ENCODE measurements at places on chromosomes 16 and 17.

- DNase-seq, result no peak
These were observed 10.5 kb downstream of the PPM1D start for GRCh38 chr17:60610473-60610872.

DNA sequence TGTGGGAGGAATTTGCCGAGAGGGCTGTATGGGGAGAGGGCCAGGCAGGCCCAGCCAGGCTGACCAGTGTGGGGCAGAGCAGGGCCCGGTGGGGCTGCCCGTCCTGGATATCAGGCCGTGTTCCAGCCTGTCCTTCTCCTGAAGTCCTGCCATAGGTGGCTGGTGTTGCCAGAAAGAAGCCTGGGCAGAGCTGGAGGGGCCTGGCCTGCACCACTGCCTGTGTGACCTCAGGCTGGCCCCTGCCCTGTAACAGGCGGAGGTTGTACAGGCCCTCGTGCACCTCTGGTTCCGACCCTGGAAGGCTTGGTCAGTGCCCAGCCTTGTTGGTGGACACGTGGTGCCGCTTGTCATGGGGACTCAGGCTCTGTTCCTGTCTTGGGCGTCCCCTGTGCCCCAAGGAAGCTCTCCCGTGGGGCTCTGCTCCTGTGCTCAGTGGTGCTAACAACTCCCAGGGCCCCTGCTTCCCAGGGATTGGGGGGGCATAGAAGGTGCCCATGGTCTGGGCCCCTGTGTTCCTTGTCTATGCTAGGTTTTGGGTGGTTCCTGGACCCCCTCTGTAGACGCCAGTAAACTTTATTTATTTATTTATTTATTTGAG is 33.3 kb downstream of the ADCY7 start:
- peak; percentile 1 for DNase-seq

GRCh38 chr17:79100405-79100804 is 25.8 kb downstream of the ENGASE start:
- no peak for DNase-seq

GRCh38 chr16:4890686-4891085 is 43.4 kb downstream of the UBN1 start:
- DNase-seq, result no peak

GRCh38 chr16:83945587-83945986 is 7.5 kb upstream of the OSGIN1 start:
- no peak for DNase-seq

DNA sequence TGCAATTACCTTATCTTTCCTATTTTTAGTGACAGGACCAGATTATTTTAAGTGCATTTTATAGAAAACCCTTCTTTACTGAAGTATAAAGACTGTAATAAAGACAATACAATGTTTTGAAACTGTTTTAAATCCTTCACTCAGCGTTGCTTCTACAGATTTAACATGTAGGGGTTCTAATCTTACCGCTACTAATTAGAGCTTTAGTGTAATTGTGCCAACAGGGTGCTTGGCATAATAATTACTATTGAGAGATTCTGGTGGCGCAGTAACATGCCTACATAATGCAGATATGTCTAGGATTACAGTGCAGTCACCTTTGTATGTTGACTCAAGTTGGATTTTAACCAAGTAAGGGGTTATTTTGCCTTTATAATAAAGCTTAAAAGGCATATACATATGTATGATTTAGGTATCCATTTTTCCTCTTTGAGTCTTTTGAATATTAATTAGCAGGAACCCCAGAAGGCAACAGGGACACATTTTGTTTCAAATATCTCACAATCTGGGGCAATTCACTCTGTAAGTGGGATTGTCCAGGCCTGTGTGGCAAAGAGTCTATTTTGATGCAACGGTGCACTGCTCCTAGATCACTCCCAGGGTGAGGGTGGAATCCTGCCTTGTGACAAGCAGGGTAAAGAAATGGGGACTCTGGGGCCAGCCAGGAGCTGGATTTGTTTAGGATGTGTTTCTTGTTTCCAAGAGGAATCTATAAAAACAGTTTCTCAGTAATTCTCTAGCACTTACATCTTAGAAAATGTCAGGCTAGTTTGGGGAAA is 604.7 kb upstream of the SALL1 start:
- peak; percentile 48 for DNase-seq

GRCh38 chr17:39270923-39271322 is 45.2 kb upstream of the STAC2 start:
- DNase-seq, result no peak

DNA sequence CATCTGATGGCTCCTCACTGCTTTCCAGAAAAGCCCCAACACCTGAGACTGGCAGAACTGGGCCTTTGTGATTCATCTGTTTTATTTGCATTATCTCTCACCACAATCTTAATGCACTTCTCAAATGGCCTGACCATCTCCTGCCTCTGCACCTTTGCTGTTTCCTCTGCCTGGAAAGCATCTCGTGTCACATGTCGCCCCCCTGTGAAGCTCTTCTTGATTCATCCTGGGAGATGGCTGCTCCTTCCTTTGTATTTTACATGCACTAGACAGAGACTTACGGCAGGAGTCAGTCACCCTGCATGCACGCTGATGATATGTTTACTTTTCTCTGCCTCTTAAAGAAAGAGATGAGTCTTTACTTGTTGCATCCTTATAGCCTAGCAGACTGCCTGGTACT is 30.0 kb downstream of the HNF1B start:
- no peak for DNase-seq

GRCh38 chr17:67203818-67204217 is 41.2 kb downstream of the HELZ start:
- no peak for DNase-seq

DNA sequence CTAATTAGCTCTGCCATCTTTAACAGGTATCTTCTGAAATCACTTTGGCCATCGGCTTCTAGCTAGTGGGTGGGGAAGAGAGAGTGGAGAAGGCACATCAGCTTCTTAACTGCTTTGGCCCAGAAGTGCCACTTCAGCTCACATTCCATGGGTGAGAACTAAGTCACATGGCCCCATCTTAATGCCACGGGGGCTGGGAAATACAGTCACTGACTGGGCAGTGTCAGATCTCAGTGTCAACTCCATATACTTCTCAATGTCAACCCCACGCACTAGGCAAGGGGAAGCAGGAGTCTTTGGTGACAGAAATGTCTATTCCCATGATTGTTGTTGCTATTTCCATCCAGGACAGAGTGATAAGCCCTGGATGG is 29.4 kb downstream of the CCR7 start:
- peak; percentile 95 for DNase-seq

GRCh38 chr17:3771140-3771539 is 29.8 kb downstream of the ITGAE start:
- DNase-seq, result no peak

GRCh38 chr16:27748868-27749546 is 199.1 kb downstream of the KATNIP start:
- DNase-seq, result peak; percentile 88

DNA sequence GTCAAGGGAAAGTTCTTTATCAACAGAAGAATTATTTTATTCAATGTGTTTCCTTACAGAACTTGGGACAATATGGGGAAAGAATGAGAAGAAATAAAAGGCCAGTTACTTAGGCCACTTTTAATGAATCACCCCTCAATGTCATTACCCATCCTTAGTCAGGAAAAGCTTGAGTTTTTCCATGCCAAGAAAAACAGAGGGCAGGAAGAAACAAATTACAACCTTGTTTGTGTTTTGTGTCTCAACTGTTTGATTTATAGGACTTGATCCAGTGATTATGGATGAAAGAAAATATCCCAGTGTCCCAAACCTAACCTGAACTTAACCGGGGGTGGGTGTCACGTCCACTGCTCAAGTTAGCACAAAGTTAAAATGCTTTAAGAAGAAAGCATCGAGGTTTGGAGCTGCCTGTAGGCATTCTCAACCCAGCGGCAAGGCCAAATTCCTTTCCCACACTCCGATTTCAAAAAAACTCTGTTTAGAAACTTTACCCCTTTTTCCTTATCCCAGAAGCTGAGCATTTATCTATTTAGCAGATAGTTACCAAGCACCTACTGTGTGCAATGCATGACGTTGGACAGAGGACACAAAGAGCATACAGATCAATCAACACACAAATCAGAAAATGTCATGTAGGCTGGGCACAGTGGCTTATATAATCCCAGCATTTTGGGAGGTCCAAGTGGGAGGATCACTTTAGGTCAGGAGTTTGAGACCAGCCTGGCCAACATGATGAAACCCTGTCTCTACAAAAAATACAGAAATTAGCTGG is 14.0 kb upstream of the CYB5B start:
- no peak for DNase-seq

DNA sequence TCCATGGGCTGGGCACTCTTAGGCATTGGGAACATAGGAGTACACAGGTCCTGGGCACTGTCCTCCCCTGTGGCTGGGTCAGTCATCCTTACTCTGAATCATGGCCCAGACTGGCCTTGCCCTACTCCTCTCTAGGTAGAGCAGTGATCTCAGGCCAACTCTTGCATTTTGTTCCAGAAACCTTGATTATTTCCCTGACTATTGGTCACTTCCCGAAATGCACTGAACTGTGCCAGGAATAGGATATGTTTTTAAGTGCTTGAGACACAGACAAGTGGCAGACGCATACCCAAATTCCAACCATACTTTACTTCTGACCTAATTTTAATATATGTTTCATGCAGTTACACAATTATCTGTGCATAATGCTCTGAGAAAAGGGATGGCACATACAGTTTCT is 10.3 kb downstream of the KRABD2 start:
- DNase-seq, result no peak

DNA sequence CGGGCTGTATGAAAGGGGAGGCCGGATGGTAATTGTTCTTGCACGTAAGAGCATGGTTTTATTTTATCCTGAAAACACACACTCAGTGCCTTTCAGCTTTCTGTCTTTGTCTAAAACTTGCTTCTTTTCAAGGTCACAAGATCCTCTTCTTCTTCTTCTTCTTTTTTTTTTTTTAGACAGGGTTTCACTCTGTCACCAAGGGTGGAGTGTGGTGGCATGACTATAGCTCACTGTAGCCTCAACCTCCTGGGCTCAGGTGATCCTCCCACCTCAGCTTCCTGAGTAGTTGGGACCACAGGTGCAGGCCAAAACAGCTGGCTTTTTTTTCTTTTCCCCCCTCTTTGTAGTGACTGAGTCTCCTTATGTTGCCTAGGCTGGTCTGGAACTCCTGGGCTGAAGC is 15.9 kb upstream of the ZNF629 start:
- no peak for DNase-seq

DNA sequence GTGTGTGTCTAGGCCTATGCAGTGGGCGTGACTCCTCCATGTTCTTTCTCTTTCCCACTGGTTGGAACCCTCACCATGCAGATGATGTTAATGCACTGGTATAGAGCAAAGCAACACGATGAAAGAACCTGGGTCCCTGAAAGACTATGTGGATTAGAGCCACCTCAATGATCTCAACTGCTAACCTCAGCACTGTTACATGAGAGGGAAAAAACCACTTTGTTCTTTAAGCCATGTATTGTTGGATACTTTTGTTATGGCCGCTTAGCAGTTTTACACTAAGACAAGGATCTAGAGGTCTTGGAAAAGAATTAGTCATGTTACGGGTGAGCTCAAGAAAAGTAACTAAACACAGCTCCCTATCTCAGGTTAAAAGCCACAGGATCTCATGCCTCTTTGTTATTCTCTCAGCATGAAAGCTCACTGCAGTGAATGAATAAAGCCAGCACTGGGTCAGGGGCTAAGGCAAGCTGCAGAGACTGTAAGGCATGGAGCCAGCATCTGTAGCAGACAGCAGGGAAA is 56.6 kb upstream of the RBBP6 start:
- no peak for DNase-seq

- DNase-seq, result no peak
These were observed 26.0 kb downstream of the FCSK start for GRCh38 chr16:70480127-70481105.

- no peak for DNase-seq
These were observed 8.3 kb downstream of the WFDC1 start for GRCh38 chr16:84303023-84303422.

DNA sequence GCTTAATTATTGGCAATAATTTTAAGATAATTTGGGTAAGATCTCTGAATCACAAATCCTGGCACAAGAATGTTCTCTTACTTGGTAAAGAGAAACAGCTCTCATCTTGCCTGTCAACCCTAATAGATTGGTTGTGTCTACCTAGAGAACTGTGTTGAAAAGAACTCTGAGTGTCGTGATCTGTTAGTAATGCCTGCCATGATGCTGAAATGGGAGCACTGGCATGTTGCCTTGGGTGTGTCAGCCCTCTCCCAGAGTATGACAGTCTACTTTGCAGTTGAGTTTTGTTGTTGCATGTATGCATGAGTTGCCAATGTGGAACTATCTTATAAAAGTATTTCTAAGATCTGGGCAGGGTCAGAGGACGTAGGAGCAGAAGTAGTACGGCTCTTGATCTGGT is 221.4 kb downstream of the MAF start:
- DNase-seq, result no peak

DNA sequence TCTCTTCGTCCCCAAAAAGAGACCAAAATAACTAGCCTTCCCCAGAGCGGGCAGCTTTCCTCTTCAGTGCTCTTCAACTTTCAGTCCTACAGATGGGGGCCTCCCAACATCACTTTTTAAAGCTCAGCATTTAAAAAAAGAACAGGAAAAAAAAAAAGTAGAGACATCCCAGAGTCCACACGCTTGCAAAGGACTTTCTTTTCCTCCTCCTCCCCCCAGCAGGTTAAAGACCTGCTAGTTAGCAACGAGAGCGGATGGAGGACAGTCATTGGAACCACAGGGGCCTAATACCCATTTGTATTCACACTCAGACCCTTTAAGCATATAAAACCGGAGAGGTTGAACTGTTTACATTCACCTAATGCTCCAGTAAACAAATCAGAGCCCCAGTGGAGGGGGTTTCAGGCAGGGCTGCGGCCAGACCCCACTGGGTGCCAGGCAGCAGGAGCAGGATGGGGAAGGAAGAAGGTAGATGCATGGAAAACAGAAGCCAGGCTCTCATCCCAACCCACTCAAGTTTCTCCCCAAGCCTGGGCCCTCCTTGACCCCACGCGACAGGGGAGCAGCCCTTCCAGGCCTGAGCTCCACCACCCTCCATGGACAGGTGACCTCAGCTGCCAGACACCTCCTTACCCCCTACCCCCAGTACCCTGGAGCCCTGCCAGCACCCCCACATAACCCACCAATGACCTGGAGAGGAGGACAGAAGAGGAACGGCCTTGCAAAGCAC is 15.2 kb downstream of the ZFHX3 start:
- no peak for DNase-seq

GRCh38 chr16:78605548-78606101 is 506.2 kb downstream of the WWOX start:
- DNase-seq, result no peak

All from thyroid gland (tissue), 4 donors.